Fibroblast of skin of abdomen (primary cell): ENCODE measurements at places on chromosomes 7 and 10.

GRCh38 chr10:126114884-126115555 is 218.7 kb downstream of the FANK1 start:
- no peak for DNase-seq

GRCh38 chr10:64648915-64649314 is 1127.7 kb downstream of the REEP3 start:
- DNase-seq, result no peak

GRCh38 chr7:79735012-79735411 is 281.5 kb upstream of the MAGI2 start:
- no peak for DNase-seq

DNA sequence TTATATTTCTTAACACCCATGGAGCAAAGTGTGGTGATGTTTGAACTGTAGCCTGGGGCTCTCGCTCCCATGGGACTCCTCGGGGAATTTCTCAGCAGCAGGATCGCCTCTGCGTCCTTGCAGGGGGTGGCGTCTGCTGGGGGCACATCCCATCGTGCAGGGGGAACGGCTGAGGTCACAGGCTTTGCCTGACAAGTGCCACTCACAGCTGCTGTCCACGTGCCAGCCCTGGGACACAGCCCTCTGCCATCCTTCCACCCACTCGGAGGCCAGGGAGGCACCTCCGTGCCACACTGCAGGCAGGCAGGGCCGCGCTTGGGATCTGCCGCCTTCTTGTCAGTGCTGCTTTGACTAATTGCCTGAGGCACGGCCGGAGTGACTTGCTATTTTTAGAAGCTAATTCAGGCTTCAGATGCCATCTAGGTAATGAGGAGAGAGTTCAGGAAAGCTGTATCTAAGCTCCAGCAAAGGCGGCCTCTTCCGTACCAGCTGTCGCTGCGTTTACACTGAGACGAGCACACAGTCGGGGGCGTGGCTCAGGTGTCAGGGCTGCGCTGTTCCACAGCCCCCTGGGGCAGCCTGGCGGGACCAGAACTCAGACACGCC is 45.7 kb downstream of the PITRM1 start:
- no peak for DNase-seq

DNA sequence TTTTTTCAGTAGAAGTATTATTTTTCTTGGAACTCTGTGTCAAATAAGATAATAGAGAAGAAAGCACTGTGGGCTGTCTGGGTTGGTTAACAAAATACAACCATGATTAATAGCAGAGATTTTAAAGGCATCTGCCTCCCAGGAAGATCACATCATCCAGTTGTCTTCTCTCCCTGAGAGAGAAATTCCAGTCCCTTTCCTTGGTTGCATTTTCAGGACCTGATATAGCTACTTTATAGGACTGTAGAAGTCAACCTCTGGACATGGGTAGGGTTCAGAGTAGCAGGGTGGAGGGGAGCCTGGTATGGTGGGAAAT is 309.9 kb upstream of the IGFBP3 start:
- DNase-seq, result peak; percentile 77

DNA sequence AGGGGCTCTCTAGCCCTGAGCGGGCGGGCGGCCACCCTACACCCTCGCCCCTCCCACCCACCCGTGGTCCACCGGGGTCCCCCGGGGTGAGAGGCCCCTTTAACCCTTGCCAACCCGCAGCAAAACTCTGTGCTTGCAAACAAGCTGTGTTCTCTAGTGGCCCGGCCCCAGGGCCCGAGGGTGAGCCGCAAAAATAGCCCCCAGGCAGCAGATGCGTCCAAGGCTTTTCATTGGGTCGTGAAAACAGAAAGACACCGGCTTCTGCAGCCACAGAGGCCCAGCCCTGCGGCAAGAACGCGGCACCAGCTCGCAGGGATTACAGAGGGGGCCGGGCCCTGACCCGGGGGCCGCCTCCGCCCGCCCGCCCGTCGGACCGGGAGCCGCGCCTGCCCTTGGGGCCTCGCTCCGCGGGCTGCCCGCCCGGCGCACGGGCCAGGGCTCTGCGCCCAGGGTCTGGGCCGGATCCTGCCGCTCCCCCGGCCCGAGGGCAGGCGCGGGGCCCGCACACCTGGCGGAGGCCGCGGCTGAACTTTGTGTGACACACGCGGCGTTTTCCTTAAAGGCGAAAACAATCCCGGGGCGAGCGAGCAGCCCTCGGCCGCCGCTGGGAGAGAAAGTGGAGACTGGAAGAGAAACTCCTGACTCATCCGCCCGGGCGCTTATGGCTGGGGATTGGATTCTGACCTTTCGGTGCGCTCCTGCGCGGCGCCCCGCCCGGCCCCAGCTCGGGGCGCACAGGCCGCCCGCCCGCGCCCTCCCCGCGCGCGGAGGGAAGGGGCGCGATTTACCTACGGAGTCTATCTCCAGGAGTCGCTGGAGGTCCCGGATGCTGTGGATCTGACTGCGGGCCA is 2.8 kb downstream of the PDGFA start:
- DNase-seq, result peak; percentile 70

- no peak for DNase-seq
These were observed 165.2 kb upstream of the PITRM1 start for GRCh38 chr10:3337741-3338140.

GRCh38 chr10:110527731-110528171 is 30.0 kb downstream of the DUSP5 start:
- peak; percentile 35 for DNase-seq

GRCh38 chr7:137836541-137836940 is 10.2 kb downstream of the DGKI start:
- no peak for DNase-seq

GRCh38 chr7:24974026-24974832 is 5.7 kb downstream of the OSBPL3 start:
- DNase-seq, result no peak

- no peak for DNase-seq
These were observed 24.0 kb upstream of the KMT2C start for GRCh38 chr7:152459724-152460251.

DNA sequence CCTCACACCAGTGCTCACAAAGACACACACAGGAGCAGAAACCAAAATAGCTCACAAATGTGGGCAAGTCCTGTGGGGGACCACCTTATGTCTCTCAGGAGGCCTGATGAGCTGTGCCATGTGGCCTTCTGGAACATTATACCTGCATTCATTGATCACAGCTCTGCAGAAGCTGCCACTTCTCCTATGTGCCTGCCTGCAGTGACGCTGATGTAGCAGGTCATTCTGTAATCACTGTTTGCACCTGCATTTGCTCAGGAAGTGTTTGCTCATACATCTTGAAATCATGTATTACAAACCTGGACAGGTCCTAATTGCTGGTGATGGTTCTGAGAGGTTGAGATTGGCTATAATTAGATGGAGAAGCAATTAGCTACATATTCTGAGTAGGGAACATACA is 310.2 kb downstream of the AUTS2 start:
- no peak for DNase-seq

DNA sequence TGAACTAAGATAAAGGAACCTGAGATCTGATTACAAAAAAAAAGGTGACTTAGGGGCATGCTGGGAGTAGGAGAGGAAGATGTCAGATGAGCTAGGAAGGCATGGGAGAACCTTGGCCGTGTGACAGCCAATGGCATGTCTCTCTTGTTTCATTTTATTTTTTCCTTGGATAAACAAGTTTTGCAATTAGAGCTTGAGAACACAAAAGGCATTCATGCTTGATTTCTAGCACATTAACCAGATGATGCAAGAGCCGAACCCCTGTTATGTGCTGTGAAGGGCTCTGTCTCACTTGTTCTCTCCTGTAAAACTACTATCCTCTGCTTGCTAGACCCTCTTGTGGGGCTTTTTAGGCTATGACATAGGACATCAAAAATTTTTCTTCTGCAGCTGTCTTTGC is 134.3 kb upstream of the ASAH2 start:
- DNase-seq, result peak; percentile 25
